ENCODE measurements at places on chromosomes 6 and 20.

GRCh38 chr6:44487586-44487985, 100.1 kb downstream of the CDC5L start:
- DNase-seq: no peak

DNA sequence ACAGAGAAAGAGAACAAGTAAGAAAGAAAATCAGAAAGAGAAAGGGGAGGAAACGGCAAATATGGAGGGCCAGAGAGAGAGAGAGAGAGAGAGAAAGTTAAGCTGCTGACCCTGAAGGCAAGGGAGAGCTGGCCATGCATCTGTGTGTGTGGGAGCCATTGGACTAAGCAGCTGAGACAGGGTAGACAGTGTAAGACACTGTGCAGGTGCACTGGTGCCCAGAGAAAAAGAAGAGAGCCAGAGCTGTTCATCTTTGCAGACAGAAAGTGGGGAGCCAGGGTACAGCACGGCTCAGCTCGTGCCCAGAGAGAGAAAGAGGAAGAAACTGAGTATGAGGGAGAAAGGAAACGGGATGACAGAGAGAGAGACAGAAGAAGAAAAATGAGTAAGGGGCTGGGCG, 24.2 kb upstream of the ZNF318 start:
- DNase-seq: no peak

- DNase-seq: no peak
Observed at GRCh38 chr6:83808926-83809325, 44.2 kb upstream of the RIPPLY2 start.

DNA sequence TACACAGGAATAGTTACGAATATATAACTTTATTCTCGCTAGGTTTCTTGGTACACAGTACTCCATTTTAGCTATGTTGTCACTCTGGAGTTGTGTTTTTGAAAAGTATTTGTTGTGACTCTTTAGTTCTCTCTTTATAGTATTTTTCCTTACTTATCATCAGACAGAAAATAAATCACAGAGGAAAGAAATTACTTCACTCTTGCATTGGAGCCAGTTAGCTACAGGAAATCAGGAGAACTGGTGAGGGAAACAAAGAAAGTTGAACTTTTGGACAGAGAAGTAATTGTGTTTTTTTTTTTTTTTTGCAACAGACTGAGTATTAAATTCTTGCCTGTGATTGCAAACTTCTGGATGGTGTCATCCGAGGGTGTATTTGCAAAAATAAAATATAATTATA, 33.9 kb downstream of the DSE start:
- no peak for DNase-seq

GRCh38 chr6:70973604-70974003, 16.7 kb upstream of the B3GAT2 start:
- DNase-seq: no peak

DNA sequence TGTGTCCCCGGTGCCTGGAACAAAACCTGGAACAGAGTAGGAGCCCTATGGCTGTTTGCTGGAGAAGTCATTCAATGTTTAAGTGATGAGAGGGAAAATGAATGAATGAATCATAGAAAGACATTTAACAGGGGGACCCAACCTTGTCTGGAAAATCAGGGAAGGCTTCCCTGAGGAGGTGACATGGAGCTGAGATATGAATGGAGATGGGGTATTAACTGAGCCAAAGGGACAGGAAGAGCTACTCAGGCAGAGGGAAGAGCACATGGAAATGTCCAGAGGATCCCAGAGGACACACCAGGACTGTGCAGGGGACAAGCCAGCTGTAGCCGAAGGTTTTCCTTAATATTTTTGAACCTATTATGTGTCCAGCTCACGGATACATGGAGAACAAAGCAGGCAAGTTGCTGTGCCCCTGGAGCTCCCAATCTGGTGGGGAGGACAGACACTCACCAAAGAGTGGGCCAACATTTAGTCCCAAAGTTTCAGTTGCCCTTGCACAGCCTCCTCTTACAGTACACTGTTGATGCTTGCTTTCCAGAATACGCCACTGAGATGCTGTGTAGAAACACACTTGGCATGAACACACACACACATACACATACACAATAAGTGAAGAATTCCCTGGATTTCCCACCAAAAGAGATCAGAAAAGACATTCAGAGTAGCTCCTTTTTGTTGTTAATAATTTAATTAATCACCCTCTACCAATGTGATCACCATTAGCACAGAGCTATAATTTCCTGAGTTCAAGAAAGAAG, 77.0 kb upstream of the PTPN1 start:
- no peak for DNase-seq

DNA sequence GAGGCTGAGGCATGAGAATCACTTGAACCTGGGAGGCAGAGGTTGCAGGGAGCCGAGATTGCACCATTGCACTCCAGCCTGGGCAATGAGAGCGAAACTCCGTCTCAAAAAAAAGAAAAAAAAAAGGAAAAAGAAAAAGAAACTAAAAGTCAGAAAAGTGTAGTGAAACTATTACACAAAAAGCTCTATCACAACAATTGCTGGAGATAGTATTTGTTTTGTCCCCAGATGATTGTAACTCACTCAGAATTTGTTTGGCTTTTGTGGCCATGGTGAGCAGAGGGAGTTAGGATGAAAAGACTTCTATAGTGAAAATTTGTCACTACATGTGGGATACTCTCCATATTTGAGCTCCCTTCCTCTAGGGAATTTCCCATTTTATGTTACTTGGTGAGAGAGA, 5.2 kb upstream of the GOPC start:
- no peak for DNase-seq

DNA sequence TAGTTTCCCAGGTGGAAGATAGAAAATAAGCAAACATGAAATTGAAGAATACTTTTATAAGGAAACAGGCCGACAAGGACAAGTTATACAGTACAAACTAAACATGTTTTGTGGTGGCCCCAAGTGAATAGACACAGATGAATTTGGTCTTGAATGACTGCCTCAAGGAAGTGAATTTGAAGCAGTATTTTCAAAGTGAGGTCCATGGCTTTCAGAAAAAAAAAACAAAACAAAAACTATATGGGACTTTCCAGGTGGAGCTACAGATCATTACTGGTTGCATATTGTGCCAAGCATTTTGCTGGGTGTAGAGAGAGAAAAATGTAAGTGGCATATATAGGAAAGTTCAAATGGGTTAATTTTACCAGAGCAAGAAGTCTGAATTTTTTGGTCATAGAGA, 68.8 kb downstream of the CYB5R4 start:
- DNase-seq: no peak

GRCh38 chr6:27617700-27618689, 145.1 kb upstream of the ZNF184 start:
- DNase-seq: no peak

- DNase-seq: no peak
Observed at GRCh38 chr6:98382246-98382645, 452.1 kb upstream of the POU3F2 start.

- no peak for DNase-seq
Observed at GRCh38 chr6:106643061-106643460, 13.7 kb downstream of the QRSL1 start.

DNA sequence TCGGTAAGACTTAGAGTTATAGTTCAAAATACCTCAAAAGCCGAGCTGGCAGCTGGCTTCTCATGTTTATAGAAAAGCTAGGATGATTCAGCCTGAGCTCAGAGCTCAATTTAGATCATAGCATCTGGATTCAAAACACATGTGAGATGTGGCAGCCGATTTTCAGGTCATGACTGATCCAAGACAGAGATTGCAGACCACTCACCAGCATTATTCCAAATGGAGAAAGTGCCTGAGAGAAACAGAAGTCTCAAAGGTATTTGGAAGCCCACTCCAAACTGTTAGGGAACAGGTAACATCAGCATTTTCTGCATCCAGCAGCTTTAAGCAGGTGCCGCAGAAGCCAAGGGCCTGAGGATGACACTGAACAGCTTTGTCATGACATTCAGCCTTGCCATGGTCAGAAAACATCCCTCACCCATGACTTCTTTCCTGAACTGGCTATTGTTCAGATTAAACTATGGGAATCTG, 102.2 kb downstream of the BACH2 start:
- no peak for DNase-seq

GRCh38 chr6:167485186-167485978, 160.5 kb downstream of the TTLL2 start:
- no peak for DNase-seq

DNA sequence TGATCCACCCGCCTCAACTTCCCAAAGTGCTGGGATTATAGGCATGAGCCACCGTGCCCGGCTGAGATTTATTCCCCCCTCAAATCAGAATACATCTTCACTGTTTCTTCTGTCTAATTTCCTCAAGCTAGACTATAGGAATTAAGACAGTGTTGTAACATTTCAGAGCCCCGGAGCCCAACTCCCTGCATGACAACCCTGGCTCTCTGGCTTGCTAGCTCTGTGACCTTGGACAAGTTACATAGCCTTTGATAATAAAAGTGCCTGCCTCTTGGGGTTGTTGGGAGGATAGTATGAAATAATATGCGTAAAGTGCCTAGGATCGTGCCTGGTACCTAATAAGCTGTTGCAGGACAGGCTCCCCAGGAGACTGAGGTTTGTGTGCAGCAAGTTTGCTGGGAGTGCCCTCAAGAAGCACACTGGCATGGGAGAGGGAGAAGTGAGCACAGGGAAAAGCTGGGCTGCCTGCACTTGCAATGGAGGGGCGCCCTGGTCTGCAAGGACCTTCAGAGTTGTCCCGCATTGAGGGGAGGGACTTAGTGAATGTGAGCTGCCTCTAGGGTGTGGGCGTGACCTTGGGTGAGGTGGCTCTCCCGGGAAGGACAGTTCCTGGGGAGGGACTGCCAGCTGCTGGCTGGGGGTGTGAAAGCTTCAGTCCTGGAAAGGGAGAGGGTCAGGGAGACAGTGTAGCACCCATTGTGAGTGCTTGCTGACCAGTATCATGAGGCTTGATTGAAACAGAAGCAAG, 43.4 kb downstream of the TAF8 start:
- DNase-seq: no peak

DNA sequence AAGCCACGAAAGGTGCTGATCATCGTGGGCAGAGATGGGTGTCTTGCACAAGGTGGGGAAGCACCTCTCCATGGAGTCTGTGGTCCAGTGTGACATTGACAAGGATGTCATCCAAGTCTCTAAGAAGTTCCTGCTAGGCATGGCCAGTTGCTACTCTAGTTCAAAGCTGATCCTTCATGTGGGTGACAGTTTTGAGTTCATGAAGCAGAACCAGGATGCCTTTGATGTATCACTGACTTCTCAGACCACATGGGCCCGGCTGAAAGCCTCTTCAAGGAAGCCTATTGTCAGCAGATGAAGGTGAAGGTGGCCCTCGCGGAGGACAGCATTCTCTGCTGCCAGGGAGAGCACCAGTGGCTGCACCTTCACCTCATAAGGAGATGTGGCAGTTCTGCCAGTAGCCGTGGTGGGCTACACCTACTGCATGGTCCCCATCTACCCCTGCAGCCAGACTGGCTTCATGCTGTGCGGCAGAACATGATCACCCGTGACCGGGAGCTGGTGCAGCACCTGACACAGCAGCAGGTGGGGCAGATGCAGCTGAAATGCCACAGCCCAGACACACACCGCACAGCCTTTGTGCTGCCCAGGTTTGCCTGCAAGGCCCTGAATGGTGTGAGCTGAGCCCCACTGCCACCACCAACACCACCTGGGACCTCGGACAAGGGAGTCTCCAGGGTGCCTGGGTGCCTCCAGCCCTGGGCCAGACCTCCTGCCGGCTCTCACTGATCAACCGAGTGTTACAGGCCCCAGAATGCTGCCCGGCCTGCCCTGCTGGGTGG, 75.0 kb upstream of the SULF2 start:
- DNase-seq: no peak

- no peak for DNase-seq
Observed at GRCh38 chr6:91415031-91415605, 828.2 kb upstream of the MAP3K7 start.

DNA sequence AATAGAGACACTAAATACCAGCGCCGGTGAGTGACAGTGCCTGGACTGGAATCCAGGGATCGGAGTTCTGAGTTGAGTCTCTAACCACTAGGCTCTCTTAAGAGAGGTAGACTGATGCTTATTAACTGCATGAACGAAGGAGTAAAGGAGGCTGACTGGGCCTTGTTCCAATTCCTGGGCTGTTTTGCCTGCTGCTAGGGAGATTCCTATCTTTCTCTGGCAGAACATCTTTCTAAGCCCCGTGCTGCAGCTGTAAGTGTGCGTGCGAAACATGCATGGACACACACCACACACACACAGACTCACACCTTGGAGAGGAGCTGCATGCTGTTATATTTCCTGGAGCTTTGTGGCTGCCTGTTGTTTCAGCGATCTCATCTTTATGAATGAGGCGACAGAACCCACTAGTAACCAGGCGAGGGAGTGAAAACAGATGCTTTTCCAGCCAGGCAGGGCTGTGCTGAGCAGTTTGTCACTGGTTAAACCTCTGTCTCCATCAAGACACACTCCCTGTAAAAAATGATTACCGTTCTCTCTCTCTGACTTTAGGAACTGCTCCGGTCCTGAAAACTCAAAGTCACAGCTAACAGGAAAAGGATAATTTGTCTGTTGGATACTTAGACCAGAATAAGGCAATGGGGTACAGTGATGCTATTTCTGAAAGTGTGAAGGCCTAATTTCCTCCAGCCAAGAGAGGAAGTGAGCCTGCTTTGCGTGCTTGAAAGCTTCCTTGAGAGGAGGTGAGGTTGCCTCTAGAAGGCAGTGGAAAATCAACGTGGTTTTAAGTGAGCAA, 157.4 kb upstream of the ZNF217 start:
- DNase-seq: no peak

- DNase-seq: no peak
Observed at GRCh38 chr6:156780962-156781853, 4.0 kb downstream of the ARID1B start.

GRCh38 chr6:127481628-127482027, 22.4 kb upstream of the KIAA0408 start:
- DNase-seq: no peak

DNA sequence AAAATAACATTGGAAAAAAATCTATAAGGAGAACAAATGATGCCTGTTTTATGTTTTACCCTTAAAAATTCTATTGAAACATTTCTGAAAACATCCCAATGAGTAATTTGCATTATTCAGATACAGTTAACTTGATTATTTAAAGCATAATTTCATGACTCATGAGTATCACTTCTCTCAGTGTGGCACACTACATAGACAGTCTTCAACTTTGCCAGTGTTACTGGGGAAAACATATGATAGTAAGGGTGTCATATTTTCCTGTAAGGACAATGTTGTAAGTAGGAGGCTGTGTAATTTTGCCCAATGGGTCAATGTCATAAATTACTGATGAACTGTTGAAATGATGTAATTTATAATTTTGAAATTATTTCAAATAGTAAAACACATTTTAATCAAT, 125.5 kb downstream of the PHACTR1 start:
- no peak for DNase-seq

DNA sequence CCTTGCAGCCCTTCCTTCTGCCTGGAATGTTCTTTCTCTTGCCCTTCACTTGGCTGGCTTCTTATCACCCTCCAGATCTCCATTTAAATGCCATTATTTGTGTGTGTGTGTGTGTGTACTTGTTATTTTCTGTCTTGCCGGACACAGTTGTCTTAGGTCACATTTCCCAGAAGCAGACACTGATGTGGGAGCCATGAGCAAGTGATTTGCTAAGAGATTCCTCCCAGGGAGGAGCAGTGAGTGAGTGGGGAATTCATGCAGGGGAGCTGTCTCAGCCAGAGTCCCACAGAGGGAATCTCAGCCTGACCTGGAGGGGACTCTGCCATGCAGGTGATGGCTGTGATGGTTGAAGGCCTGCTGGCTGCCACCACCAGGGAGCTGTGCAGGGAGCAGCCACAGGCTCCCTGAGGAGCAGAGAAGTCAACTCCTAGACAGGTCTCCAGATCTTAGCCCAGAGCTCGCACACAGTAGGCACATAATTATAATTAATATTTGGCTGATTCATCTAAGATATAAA, 96.5 kb downstream of the SYNDIG1 start:
- DNase-seq: no peak

GRCh38 chr20:19382386-19383340, 170.2 kb downstream of the SLC24A3 start:
- no peak for DNase-seq

Data from T-helper 2 cell (primary cell).